ENCODE measurements at places on chromosomes 7 and 10. TPM values are rescaled to one million over a fixed set of nuclear protein-coding genes. Genes with fewer than 3 reads are reported as not detected.

The SLC16A12 gene
- 11.7 TPM for total RNA-seq

The TBX20 gene
- not detected for total RNA-seq

The ARHGEF5 gene
- 3.4 TPM for total RNA-seq

The HYAL4 gene
- not detected for total RNA-seq

The OR9A2 gene
- not detected for total RNA-seq

The RNLS gene
- 12.5 TPM for total RNA-seq
